Hindlimb muscle (tissue), 1 donor: ENCODE measurements at places on chromosomes 1 and 21.

- DNase-seq: no peak
These were observed 371 bp upstream of the ODF2L start for GRCh38 chr1:86396498-86396890.

DNA sequence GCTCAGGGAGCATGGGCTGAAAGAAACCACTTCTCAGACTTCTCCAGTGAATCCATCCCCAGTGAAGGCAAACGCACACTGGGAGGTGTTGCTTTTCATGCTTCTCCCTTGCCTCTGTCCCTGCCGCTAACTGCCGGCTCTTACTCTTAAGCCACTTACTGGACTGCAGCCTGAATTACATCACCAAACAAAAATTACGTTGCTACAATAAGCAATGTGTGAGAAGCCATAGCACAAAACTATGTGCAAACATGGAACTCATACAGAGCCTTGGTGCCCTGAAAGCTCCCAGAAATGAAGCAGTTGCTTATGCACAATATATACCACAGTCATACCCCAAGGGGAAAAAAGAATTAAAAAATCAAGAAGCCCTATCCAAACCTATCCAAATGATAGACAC is 375.2 kb downstream of the KCNH1 start:
- DNase-seq: no peak

DNA sequence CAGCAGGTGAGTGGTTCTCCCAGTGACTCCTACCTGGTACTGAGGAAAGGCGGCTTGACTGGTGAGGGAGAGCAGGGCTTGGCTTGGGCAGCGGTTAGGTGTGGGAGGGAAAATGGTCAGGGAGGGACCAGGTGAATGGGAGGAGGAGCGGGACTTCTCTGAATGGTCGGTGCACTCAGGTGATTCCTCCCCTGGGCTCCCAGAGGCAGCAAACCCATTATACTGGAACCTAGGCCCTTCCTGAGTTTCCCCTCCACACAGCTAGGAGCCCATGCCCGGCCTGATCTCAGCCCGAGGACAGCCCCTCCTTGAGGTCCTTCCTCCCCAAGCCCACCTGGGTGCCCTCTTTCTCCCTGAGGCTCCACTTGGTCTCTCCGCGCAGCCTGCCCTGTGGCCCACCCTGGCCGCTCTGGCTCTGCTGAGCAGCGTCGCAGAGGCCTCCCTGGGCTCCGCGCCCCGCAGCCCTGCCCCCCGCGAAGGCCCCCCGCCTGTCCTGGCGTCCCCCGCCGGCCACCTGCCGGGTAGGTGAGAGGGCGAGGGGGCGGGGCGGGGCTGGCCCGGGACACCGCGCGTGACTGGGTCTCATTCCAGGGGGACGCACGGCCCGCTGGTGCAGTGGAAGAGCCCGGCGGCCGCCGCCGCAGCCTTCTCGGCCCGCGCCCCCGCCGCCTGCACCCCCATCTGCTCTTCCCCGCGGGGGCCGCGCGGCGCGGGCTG is 2.3 kb downstream of the ARTN start:
- no peak for DNase-seq

DNA sequence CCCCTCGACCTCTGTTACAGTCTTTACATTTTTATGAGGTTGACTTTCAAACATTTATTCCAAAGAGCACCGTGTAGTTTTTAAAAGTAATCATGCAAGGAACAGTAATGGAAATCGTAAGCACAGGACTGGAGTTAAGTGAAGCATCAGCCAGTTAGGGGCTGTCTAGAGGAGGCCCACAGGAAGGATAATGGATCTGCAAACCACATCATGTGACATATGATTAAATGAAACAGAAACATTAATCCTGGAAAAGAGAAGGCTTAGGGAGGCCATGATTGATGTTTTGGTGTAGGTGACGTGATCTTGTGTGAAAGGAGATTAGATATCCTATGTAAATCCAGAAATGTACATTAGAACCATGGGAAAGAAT is 25.0 kb downstream of the RGS7 start:
- no peak for DNase-seq

- DNase-seq: peak; percentile 33
These were observed 23.4 kb upstream of the TENT5C start for GRCh38 chr1:117582451-117582850.

GRCh38 chr1:183569141-183569540 is 21.1 kb downstream of the NCF2 start:
- DNase-seq: no peak

DNA sequence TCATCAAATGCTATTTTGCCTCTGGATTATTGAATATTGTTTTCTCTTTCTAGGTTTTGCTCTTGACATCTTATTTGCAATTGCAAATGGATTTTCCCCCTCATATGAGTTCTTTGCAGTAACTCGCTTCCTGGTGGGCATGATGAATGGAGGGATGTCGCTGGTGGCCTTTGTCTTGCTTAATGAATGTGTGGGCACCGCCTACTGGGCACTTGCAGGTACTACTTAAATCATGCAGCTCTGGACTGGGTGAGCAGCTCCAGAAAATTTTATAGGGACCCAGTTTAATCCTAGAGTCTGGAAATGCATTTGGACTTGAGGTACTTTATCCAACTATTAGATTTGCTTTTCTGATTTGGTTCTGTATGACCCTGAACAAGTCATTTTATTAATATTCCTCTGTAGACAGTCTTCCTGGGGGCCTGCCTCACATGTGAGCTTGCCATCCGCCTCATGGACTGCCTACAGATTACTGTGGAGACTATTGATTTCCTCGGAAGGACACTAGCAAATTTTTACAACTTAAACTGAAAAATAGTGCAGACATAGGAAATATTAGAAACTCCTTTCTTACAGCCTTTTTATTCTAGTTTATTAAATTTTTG is 44.5 kb downstream of the SLC22A15 start:
- no peak for DNase-seq

DNA sequence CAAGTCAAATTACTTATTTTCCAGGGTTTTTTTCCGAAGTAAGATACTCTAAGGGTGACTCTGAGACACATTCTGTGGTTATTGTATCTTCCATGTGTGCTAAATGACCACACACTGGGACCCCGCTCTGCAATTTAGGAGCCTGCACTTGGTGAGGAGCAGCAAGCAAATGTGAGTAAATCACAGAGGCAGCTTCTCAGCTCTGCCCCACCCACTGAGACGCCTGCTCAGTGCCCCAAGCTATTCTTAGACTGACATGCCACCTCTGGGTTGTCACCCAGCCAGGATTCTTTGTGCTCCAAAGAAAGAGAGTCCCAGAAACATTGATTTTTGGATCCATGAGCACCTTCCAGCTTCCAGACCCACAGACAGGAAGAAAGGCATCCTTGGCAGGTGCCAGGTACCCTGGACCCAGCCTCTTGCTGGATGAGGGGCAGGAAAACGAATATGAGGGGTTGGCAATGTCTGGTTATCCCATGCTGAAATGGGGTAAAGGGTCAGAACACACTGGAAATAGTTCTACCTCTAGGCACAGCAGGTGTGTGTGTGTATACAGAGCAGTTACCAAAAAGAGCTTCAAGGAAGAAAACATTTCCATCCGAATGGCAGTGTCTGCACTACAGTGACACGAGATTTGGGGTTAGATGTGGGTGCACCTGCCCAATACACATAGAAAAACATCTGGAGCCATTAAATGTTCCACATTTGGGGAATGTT is 41.2 kb downstream of the TNR start:
- no peak for DNase-seq

DNA sequence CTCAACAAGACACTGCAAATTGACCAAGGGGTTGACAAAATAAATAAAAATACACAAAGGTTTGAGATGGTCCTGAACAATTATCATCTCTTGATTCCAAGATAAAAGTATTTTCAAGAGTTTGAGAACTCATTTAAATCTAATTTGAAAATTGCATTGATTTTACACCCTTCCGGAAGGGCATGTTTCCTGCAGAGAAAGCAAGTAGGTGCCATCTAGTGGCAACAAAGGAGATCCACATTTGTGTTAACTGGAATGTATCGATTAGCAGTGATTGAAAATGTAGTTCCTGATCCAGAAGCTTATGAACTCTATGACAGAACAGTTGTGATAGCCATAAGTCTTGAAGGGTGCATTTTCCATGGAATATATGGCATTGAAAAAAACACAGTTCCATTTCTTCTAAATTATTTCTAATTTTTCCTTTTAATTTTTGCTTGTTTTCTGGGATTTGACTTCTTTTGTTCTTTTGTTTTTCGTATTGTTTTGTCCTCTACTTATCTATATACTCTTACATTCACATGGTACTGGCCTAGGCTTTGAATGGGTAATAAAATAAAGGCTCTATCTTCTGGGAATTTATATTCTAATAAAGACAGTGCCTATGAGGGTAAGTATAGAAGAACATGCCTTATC is 143.7 kb downstream of the DNM3 start:
- no peak for DNase-seq

DNA sequence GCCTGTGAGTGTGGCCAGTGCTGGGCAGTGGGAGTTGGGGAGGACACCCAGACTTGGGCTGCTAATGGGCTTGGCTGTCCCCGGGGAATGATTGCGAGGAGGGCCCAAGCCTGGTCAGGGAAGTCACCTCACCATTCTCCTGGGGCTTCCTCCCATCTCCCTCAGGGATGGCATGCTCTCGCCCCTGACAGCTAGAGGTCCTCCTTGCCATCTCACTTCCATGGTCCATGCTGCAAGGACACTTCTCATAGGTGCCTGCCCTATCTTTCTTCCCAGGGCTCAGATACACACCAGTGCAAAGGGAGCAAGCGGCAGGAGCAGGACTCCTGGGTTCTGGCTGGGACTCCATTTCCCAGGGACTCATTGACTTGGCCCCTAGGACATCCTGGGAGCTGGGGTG is 4.1 kb downstream of the NTRK1 start:
- DNase-seq: no peak

- DNase-seq: no peak
These were observed 2.7 kb downstream of the ZBTB21 start for GRCh38 chr21:42007356-42007940.

GRCh38 chr1:108719656-108720435 is 7.1 kb downstream of the FNDC7 start:
- DNase-seq: no peak

- no peak for DNase-seq
These were observed 14.7 kb upstream of the FABP3 start for GRCh38 chr1:31387612-31388011.

- DNase-seq: no peak
These were observed 56.3 kb upstream of the HTR1D start for GRCh38 chr1:23273450-23274133.

DNA sequence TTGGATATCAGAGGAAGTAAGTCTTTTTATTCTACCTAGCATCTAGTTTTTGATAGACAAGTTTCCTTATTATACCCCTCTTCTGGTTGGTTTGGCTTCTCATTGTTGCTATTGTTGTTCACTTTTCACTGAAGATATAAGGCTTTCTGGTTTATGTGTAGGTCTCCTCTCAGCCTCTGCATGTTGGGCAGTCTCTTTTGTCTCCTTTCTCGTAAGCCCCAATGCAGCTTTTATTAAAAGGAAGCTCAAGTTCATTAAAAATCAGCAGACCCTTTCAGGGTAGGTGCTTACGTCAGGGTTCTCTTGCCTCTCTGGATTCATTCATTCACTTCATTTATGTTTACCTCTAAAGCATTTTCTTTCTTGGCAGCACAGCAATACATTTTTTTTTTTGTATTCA is 4.8 kb upstream of the DHX9 start:
- no peak for DNase-seq
